ENCODE measurements at places on chromosomes 6 and 20. TPM values are rescaled to one million over a fixed set of nuclear protein-coding genes. Genes with fewer than 3 reads are reported as not detected.

Gene TRIM15
- not detected for total RNA-seq

Gene IPCEF1
- total RNA-seq: under 0.01 TPM

Gene ISM1
- total RNA-seq: not detected

Gene SPAG4
- 11.2 TPM for total RNA-seq

Gene TTK
- total RNA-seq: 38.5 TPM

Gene BPHL
- 24.4 TPM for total RNA-seq

Gene ULBP2
- total RNA-seq: 2.5 TPM

Gene SAMD10
- 0.99 TPM for total RNA-seq

Gene SLC22A2
- total RNA-seq: not detected

All from smooth muscle cell of trachea (primary cell).